Bronchial epithelial cell (primary cell): ENCODE measurements at places on chromosomes 6 and 20. TPM values are rescaled to one million over a fixed set of nuclear protein-coding genes. Genes with fewer than 3 reads are reported as not detected.

OXT gene
- total RNA-seq = not detected in 2 replicates

CYB5R4 gene
- total RNA-seq = 4.7 and 5.4 TPM in 2 replicates

DNA sequence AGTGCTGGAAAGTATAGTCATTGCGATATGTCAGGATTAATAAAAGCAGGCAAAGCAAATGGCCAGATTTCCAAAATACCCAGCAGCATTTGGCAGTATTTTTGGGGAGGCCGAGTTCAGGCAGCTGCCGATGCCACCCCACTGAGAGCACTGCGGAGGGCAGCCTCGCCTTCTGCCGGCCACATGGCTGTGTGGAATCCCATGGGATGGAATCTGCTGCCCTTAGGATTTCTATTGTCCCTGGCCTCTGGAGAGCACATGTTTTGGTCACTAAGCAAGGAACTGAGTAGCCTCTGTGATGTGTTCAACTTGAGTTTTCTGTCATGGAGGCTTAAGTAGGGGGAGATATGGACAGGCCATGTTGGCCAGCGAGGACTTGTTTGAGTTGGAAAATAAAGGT, 123.0 kb downstream of the FARS2 start:
- no peak for DNase-seq

- peak; percentile 98 for DNase-seq
Measured at GRCh38 chr6:42338744-42339222, 112.9 kb downstream of the TRERF1 start.

DEFB112 gene
- not detected in 2 replicates for total RNA-seq
